Stomach (tissue), 19 donors: ENCODE measurements at places on chromosomes 16 and 17. TPM values are rescaled to one million over a fixed set of nuclear protein-coding genes. Genes with fewer than 3 reads are reported as not detected.

The TEKT1 gene
- polyA plus RNA-seq: not detected

The TBC1D3G gene
- not detected for polyA plus RNA-seq

The SPATA32 gene
- not detected for polyA plus RNA-seq

The ACE gene
- polyA plus RNA-seq: 2.7 TPM

The KRT26 gene
- not detected for polyA plus RNA-seq

The ATAD5 gene
- polyA plus RNA-seq: 0.37 TPM

The KRT37 gene
- polyA plus RNA-seq: not detected

The KRTAP4-6 gene
- not detected for polyA plus RNA-seq

The SLC52A1 gene
- polyA plus RNA-seq: not detected

The KRT222 gene
- polyA plus RNA-seq: 0.33 TPM

The CTF1 gene
- 2.1 TPM for polyA plus RNA-seq

The SEZ6 gene
- polyA plus RNA-seq: 0.19 TPM

The KRTAP4-3 gene
- not detected for polyA plus RNA-seq

The ASPHD1 gene
- polyA plus RNA-seq: 29.8 TPM

The TMC7 gene
- polyA plus RNA-seq: 0.30 TPM

The B3GNT9 gene
- 4.0 TPM for polyA plus RNA-seq

The SUPT6H gene
- 19.1 TPM for polyA plus RNA-seq

The ABCC11 gene
- 0.03 TPM for polyA plus RNA-seq

The TCAP gene
- polyA plus RNA-seq: 3.5 TPM

The GPS1 gene
- 139 TPM for polyA plus RNA-seq

The LPO gene
- not detected for polyA plus RNA-seq

The CNTNAP1 gene
- polyA plus RNA-seq: 2.6 TPM

The MMP25 gene
- polyA plus RNA-seq: 0.61 TPM

The MYL11 gene
- not detected for polyA plus RNA-seq

The FBXW10 gene
- polyA plus RNA-seq: 0.35 TPM

The BIRC5 gene
- 10.1 TPM for polyA plus RNA-seq

The KIF22 gene
- 53.6 TPM for polyA plus RNA-seq

The RASD1 gene
- 15.0 TPM for polyA plus RNA-seq

The MT1F gene
- polyA plus RNA-seq: 161 TPM

The BRIP1 gene
- polyA plus RNA-seq: 1.1 TPM

The TTC19 gene
- 14.1 TPM for polyA plus RNA-seq

The CDC42EP4 gene
- 38.3 TPM for polyA plus RNA-seq

The GAST gene
- not detected for polyA plus RNA-seq

The ATP2A1 gene
- polyA plus RNA-seq: 1.4 TPM

The MCRIP2 gene
- polyA plus RNA-seq: 109 TPM

The OTOP2 gene
- not detected for polyA plus RNA-seq

The CXCL16 gene
- polyA plus RNA-seq: 26.6 TPM

The PPP1R1B gene
- 9.5 TPM for polyA plus RNA-seq

The ACSM5 gene
- 3.5 TPM for polyA plus RNA-seq

The CX3CL1 gene
- polyA plus RNA-seq: 6.4 TPM
